Osteoblast (primary cell): ENCODE measurements at places on chromosomes 1 and 21. TPM values are rescaled to one million over a fixed set of nuclear protein-coding genes. Genes with fewer than 3 reads are reported as not detected.

Gene TNFSF4
- total RNA-seq, result 0.59 and 1.1 TPM in 2 replicates

Gene TEDDM1
- total RNA-seq, result not detected in 2 replicates

Gene C1QA
- 1.1 TPM in 1 of 2 replicates, not detected in the other for total RNA-seq

Gene NOS1AP
- under 0.01 TPM in 1 of 2 replicates, not detected in the other for total RNA-seq

Gene NES
- total RNA-seq, result 0.36 and 1.5 TPM in 2 replicates

Gene SPRR3
- not detected in 2 replicates for total RNA-seq

Gene ADCY10
- 0.29 and 0.36 TPM in 2 replicates for total RNA-seq

Gene ZMYND12
- total RNA-seq, result 0.88 and 3.3 TPM in 2 replicates

Gene ZBTB17
- total RNA-seq, result 25.0 and 29.7 TPM in 2 replicates

Gene CR1L
- not detected in 2 replicates for total RNA-seq

Gene TTLL7
- total RNA-seq, result 13.8 and 15.3 TPM in 2 replicates

Gene KDF1
- total RNA-seq, result not detected in 2 replicates

Gene XPR1
- total RNA-seq, result 25.7 and 36.2 TPM in 2 replicates

Gene S100A7A
- total RNA-seq, result not detected in 2 replicates

Gene CFHR3
- total RNA-seq, result 0.36 TPM in 1 of 2 replicates, not detected in the other

Gene PRDM16
- total RNA-seq, result 6.5 and 8.3 TPM in 2 replicates

Gene TLR5
- under 0.01 and 0.88 TPM in 2 replicates for total RNA-seq

Gene GNG5
- 23.5 and 23.6 TPM in 2 replicates for total RNA-seq

Gene UBE2U
- total RNA-seq, result not detected in 2 replicates

Gene ADAMTS4
- 1.4 and 3.5 TPM in 2 replicates for total RNA-seq
